ENCODE measurements at places on chromosomes 2 and 18.
A peak's percentile ranks its signal among the peaks of the same experiment; 100 is the strongest.

DNA sequence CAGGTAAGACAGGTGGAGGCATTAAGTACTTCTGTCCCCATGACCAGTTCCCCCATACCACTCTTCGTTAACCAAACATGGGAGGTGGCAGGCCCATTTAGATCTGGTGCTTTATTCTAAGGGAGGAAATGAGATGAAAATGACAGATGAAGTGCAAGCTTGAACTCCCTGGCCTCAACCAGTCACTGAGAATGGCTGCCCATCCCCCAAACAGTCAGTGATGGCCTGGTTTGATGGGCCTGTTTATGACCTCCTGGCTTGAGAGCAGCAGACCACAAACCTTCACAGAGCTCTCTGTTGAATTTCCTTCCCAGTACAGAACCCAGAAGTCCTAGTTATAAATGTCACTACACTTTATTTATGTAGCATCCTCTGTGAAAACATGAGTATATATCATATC lies 31.1 kb downstream of the EPAS1 start:
- DNase-seq: no peak

GRCh38 chr2:171923206-171923605 lies 945 bp downstream of the HAT1 start:
- peak; percentile 39 for DNase-seq

- DNase-seq: no peak
These were observed 145.5 kb downstream of the TRABD2A start for GRCh38 chr2:84735389-84735788.

DNA sequence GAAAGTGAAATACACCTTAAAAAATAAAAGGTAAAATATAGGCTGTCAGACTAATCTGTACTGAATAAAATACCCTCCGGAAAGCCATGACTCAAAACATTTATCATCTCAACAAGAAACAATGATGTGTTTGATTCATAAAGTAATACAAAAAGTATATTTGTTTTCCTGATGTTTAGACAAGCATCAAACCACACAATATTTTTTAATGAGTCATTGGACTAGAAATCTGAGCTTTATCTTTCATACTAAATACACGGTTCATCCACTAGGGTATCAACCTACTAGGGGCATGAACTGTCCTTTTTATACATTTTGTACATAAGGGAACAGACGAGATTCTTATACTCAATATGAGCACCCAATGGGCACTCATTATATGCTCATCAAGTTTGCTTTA lies 31.3 kb downstream of the CD226 start:
- no peak for DNase-seq

- DNase-seq: no peak
These were observed 62.5 kb upstream of the RAPGEF4 start for GRCh38 chr2:172673056-172673683.

GRCh38 chr2:222912117-222912516 lies 51.3 kb downstream of the ACSL3 start:
- no peak for DNase-seq

DNA sequence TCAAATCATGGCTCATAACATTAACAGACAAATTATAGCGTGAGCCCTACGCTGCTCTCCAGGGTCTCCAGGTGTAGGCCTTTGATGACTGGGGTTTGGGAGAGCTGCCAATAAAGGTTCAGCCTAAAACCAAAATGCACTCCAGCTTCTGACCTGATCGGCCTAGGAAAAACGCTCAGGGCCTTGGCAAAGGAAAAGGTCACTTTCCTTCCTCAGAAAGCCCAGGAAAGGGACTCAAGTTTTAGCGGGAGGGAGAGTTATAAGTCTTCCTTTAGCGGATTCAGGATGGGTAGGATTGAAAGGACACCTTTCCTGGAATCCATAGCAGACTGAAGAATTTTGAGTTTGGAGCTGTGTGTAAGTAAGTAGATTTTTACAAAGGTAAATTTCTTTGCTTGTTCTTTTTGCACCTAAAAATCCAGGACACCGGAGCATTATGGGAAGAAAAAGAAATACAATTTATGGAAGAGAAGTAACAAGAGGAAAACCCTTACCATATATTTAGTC lies 8.8 kb downstream of the EVX2 start:
- DNase-seq: no peak

DNA sequence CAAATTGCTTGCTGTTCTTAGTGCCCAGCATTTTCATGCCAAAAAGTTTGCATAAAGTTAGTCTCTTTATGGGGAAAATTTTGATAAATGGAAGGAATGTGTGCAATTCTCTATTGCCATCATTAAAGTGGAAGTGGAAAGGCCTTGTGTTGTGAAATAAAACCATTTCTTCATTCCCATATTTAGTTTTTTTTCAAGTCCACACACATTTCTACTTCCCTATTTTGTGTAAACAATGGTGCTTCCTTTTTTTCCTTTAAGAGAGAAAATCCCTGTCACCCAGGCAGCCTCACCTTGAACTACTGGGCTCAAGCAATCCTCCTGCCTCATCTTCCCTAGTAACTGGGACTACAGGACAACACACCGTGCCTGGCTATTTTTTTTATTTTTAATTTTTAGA lies 42.3 kb upstream of the NCOA1 start:
- no peak for DNase-seq

DNA sequence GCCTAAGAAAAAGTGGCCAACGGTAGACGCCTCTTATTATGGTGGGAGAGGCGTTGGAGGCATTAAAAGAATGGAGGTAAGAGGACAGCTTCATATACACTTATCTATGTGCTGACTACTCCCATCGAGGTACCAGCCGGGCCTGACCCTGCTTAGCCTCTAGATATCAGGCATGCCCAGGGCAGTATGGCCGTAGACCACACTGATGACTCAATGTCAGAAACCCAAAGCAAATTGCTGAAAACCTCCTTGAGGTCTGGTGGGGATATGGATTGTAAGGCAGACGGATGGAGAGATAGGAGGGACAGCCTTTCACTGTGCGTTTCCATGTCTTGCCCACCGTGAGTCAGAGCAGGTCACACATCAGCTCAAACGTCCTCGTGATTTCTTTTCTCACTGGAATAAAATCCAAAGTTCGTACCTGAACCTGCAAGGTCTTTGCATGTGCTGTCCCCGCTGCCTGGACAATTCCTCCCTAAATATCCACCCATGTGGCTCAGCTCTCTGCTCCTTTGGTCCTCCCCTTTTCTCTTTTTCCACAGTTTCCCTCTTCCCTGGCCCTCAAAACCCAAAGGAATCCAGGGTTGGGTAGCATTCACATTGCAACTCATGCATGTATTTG lies 168.9 kb downstream of the ANTXR1 start:
- no peak for DNase-seq

- no peak for DNase-seq
These were observed 453.0 kb downstream of the ARHGAP15 start for GRCh38 chr2:143582046-143582747.

DNA sequence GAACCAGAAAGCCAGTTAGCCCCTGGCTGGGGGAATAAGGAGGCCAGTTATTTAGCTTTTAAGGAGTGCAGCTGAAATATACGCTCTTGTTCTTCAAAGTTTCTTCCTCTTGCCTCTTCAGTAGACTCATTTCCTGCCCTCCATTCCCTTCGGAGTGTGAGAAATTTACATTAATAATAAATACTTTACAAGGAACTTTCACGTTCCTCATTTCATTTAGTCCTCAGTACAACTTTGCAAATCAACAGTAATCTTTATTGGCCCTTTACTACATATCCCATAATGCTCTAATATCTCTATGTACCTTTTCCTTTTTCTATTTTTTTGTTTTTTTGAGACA lies 15.6 kb downstream of the PLCD4 start:
- DNase-seq: no peak

DNA sequence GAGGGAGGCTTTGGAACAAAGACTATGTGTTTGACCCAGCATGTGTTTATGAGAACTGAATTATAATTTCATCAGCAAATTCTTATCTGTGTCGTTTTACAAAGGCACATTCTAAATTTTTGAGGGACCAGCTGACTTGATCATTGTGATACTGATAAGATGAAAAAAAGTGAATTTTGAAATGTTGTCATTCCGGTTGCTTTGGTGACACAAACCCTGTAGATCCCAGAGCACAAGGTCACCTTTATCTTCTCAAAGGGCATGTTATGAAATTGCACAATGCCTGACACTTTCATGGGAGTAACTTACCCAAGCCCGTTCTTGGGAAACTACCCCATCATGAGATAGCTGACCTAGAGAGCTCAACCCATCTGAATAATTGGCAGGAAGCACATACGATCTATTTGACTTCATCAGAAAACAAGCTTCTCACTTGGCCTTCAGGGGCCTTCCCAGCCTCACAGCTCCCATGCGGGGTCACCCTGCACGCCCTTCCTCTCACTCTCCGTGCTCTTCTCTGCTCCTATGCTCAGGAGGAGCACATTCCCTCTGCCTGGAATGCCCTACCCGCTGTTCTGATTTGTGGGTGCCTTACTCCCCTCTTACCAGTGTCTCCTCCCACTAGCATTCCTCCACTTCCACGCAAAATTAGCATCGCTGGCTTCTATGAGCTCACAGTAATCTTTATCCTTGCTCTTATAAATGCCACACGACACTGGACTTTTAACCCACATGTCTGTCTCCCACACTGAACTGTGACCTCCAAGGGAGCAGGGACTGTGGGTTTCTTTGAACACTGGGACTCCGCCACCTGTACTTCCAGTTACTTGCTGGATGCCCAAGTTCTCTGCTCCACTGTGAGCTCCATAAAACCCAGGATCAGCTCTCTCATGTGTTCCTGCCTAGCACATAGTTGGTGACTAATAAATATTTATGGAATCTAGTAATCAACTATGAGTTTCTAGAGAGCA lies 555.8 kb upstream of the ID2 start:
- DNase-seq: no peak

DNA sequence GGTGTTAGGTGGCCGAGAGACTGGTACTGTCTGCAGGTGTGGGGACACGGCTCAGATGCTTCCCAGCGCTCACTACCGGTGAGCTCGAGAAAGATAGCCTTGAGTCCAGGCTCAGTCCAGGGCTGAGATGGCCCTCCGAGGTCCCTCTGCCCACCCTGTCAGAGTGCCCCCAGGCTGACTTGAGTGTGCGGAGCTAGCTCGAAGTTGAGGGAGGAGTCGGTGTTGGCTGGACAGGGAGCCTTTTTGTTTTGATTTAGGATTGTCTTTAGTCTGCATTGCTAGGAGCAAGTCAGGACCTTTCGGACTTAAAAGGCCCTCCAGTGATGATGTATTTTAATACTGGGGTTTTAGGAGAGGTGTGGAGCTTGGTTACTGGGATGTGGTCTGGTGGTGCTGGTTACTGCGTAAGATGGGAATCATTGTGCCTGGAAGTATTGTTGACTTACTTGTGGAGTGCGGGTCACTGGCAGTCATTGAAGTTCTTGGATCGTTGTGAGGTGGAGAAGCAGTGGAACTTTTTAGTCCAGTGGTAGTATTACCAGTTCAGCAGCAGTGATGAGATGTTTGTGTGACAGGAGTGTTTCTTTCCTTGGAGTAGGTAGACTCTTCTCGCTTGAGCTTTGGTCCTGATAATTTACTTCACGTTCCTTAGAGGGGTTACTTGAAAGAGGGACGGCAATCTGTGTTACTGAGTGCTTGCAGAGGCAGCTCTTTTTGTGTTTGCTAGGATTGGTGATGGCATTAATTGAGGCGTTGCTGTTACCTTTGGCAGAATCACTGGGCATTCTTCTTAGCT lies 633 bp downstream of the KIAA1328 start:
- no peak for DNase-seq

GRCh38 chr2:120246546-120247300 lies 5.9 kb upstream of the RALB start:
- DNase-seq: peak; percentile 69

DNA sequence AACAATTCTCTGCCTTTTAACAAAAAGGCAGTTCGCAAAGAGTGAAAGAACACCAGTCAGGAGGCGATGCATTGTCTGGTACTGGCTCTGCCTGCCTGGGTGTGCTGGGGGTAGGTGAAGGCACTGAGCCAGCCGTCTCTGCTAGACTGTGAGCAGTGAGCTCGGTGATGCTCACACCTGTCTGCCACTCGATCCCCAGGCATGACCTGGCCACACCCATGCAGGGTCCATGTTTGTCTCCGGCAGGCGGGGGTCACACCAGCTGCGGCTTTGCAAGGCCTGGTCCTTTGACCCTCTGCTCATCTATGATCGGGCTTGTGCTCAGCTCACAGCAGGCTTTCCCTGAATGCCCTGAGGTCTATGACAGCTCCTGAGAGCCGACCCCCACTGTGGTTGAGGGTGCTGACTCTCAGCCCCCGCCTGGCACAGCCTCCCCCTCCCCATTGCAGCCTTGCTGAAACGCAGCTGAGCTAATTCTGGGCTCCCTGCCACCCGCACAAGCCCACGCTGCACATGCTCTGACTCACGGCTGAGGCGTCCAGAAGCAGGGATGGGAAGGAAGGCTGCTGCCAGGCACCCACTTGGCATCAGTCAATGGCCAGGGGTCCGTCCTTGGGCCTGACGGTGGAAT lies 23.7 kb downstream of the CRACDL start:
- peak; percentile 94 for DNase-seq

DNA sequence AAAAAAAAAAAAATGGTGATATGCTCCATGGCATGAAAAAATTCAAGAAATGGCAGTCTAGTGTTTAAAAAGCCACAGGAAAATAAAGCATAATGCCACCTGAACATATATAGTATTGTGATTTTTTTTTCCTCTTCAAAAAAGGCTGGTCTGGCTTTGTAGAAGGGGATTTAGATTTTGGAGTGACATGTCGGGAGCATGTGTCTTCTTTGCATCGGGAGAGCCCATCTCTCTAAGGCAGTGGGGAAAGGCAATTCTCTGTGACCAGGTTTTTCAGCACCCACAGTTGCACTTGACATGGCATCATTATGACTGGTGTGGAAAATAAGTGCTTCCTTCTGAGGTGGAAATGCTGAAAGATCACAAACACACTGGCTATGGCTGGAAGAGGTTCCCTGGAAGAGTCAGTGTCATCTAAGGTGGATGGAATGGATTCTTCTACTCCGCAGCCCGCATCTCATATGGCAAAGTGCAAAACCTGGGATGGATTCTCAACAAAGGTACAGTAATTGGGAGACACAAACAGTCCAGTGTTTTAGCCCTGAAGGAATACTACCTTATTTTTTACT lies 172.5 kb downstream of the AGAP1 start:
- DNase-seq: peak; percentile 90

DNA sequence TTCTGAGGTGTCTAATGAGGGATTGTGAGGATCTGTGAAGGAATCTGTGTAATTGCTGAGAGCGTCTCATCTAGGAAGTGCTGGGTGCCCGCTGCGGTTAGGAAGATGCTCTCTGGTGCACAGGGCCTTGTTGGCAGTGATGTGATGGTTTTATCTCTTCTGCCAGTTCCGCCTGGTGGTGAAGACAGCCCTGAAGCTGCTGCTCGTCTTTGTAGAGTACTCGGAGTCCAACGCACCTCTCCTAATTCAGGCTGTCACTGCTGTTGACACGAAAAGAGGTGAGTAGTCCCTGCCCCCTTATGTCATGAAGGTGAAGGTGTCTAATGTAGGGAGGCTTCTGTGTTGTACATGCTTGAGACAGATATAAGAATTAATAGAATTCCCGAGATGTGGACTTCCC lies 234.2 kb downstream of the TPGS2 start:
- DNase-seq: no peak

GRCh38 chr2:1723397-1724042 lies 20.8 kb downstream of the PXDN start:
- no peak for DNase-seq

GRCh38 chr2:42787424-42787787 lies 5.0 kb downstream of the HAAO start:
- no peak for DNase-seq
